Smooth muscle cell of the brain vasculature (primary cell): ENCODE measurements at places on chromosomes 3 and 15.

GRCh38 chr3:143311096-143311495 lies 191.5 kb downstream of the CHST2 start:
- DNase-seq = no peak

DNA sequence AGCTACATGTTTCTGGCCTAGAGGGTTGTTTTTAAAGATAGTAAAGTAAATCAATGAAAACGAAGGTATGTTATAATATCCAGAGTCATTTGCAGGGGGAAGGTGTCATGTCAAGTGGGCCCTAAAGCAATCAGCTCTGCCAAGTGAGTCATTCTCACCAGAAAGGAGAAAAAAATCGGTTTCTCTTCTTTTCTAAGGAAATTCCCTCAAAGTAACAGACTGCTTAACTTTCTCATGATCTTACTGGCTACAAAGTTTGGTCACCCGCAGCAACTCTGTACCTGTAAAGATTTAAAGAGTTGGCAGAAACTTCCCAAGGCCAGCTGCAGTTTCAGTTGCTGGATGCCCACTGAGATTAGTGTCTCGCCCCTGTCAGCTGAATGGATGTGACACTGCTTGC lies 5.5 kb upstream of the FSIP1 start:
- no peak for DNase-seq

DNA sequence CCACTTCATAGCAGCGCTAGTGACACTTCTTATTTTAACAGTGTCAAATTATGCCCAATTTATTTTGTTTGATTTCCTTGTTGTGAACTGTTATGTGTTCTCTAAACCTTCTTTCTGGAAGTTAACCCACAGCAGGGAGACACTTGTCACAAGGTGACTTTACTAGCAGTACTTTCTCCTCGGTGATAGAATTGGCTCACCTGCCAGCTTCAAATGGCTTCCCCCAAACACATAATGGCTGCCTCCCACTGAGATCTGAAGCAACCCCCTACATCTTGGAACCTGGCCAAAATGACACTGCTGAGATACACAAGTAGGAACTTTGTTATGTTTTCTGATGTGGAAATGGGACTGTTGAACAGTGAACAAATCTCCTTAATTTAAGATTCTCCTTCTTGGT lies 238.8 kb upstream of the DPH6 start:
- DNase-seq = peak; percentile 13

GRCh38 chr15:96360581-96361308 lies 30.2 kb downstream of the NR2F2 start:
- DNase-seq = no peak

- no peak for DNase-seq
Observed at GRCh38 chr3:194272861-194273742, 78.0 kb downstream of the CPN2 start.

DNA sequence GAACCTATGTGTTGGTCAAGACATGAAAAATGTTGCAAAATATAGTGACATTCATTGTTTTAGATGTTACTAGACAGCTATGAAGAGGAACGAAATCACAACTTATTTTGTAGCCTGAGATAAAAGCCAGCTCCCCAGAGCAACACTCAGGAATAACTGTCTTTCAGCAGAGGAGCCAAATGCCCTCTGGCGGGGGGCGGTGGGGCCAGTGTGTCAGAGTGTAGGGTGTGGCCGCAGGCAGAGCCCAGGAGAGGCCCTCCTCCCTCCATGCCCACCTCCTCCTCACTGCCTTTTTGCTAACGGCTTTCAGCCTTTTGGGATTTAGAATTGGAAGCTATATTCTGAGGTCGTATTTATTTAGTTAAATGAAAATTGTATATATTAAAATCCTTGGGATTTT lies 16.9 kb downstream of the APOD start:
- no peak for DNase-seq

DNA sequence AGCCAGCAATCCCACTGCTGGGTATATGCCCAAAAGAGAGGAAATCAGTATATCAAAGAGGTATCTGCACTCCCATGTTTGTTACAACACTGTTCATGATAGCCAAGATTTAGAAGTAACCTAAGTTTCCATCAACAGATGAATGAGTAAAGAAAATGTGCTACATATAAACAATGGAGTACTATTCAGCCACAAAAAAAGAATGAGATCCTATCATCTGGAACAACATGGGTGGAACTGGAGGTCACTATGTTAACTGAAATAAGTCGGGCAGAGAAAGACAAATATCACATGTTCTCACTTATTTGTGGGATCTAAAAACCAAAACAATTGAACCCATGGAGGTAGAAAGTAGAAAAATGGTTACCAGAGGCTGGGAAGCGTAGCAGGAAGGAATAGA lies 108.2 kb downstream of the TBC1D5 start:
- DNase-seq = no peak

GRCh38 chr3:194858382-194858781 lies 172.7 kb downstream of the FAM43A start:
- no peak for DNase-seq

GRCh38 chr3:190558316-190558715 lies 44.4 kb downstream of the IL1RAP start:
- no peak for DNase-seq

DNA sequence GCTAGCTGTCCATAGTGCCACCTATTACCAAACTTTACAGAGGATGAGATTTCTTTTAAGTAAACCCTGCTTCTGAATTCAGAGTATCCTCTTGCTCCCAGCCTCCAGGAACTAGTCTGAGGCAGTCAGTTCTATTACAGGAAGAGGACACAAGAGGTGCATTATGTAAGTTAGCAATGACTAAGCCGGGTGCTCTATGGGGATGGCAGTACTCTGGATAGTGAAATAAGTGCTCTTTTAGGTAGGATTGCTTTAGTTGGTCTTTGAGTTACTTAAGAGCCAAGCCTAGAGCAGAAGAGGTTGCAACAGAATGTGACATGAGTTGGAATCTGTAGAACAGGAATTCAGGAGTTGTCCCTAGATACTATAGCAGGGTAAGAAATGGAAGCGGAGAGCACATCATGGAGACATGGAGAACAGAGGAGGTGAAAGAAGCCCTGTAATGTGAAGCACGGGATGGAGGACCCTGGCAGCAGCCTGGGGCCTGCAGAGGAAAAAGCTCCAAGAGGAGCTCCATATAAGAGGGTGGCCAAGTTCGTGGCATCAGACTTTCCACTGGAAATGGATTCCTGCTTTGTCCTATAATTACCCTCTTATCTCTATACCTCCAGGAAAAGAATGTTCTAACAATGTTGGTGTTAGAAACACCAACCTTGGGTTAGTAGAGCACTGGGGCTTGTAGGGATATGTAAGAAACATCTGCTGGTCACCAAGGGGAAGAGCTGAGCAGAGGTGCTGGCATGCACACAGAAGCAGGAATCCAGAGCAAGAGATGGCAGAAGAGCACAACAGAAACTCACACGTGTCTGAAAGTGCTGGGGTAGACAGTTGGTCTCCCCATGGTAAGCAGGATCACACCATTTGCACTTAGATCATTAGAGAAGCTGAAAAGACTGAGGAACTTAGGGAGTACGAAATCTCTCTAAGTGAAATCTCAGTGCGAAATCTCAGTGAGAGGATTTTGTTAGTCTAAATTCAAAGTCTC lies 851.1 kb downstream of the FHIT start:
- no peak for DNase-seq

DNA sequence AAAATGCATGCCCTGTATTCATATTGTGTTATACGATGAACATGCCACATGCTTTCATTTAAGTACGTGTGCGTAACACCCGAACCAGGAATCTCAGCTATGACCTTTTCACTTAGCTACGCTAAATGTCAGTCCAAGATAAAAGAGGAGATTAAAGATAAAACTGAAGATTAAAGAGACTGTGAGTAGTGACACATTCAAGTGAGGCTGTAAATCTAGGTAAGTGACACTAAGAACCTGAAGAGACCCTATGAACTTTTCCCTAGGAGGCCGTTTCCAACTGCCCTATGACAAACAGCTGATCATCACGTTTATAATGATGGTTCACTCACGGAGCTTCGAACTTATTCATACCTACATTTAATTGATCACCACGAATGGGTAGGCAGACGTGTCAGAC lies 32.2 kb downstream of the TFRC start:
- DNase-seq = no peak

DNA sequence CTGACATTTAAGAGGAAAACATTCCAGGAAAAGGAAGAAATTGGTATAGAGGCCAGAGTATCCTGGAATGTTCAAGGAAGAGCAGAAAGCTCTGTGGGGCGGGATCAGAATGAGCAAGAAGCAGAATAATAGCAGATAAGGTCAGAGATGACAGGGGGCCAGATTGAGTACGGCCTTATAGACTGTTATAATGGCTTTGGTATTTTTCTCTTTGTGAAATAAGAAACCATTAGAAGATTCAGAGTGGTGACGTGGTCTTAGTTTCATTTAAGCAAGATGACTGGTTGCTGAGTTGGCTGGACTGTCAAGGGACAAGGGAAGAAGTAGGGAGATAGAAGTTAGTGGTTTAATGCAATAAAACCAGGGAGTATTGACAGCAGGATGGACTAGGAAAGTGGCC lies 218.3 kb upstream of the SOX2 start:
- no peak for DNase-seq

DNA sequence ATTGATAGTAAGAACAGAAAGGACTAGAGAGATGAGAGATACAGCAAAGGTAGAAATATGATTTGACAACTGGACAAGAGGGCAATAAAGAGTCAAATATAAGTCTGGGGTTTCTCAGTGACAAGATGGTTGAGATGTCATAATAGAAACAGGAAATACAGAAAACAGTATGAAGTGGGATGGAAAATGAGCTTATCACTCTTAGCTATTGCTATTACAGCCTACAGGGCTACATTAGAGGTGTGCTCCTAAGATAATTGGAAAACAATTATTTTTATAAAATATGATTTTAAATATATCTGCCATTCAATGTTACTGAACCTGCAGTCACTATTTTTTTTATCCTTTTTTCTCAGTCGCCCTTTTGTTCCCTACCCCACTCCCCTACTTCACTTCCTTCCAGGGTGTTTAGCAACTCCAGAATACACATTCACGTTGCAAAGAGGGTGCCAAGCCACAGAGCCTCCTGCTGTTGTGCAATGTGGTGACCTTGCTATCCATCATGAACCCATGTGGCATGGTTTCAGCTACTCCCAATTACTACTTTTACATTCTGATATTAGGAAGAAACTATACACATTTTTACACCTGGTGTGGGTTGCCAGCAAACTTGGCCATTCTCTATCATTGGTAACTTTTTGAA lies 6.0 kb downstream of the NRG4 start:
- DNase-seq = no peak

- DNase-seq = no peak
Observed at GRCh38 chr15:48469271-48469670, 138.0 kb downstream of the DUT start.

- no peak for DNase-seq
Observed at GRCh38 chr3:37310666-37311050, 136.3 kb upstream of the LRRFIP2 start.

- no peak for DNase-seq
Observed at GRCh38 chr3:38469852-38470251, 16.2 kb downstream of the ACVR2B start.

GRCh38 chr3:69343875-69344274 lies 42.0 kb downstream of the FRMD4B start:
- DNase-seq = no peak

GRCh38 chr3:190053919-190054672 lies 66.6 kb downstream of the P3H2 start:
- DNase-seq = no peak

GRCh38 chr3:124063197-124063909 lies 71.4 kb upstream of the ROPN1 start:
- DNase-seq = no peak

- no peak for DNase-seq
Observed at GRCh38 chr3:166510382-166510781, 673.2 kb upstream of the BCHE start.

DNA sequence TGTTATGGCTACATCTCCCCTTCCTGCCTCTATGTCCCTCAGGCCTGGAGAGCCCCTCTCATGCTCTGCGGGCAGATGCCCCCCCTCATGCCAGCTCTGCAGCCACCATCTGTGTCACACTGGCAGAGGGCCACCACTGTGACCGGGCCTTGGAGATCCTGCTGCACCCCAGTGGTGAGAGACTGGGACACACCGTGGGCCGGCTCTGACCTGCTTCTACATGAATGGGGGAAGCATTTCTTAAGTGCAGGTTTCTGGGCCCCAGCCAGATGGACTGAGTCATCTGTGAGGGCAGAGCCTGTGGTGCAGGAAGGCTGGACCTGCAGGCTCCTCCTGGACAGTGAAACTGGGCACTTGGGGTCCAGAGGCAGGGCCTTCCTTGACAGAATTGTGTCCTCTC lies 4.8 kb downstream of the VWA5B2 start:
- no peak for DNase-seq

- DNase-seq = no peak
Observed at GRCh38 chr3:186004209-186004608, 66.4 kb upstream of the TRA2B start.

GRCh38 chr3:113536627-113537101 lies 4.3 kb downstream of the SIDT1 start:
- no peak for DNase-seq

- DNase-seq = no peak
Observed at GRCh38 chr3:53773611-53774368, 72.4 kb downstream of the CHDH start.

GRCh38 chr3:149462581-149463011 lies 11.9 kb upstream of the TM4SF4 start:
- no peak for DNase-seq

DNA sequence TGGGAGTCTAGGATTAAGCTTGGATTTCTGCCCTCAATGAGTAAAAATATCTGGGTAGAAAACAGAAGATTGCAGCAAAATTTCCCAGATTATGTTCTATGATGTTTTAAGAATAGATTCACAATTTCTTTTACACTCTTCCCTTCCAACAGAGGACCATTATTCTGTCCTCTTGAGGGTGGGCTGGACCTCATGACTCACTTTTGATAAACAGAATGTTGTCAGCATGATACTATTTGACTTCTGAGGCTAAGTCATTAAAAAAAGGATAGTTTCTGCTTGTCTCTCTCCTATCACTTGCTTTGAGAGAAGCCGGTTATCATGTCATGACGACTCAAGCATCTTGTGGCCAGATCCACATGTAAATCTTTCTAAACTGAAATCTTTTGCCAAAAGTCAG lies 396.2 kb upstream of the CDIN1 start:
- DNase-seq = no peak

DNA sequence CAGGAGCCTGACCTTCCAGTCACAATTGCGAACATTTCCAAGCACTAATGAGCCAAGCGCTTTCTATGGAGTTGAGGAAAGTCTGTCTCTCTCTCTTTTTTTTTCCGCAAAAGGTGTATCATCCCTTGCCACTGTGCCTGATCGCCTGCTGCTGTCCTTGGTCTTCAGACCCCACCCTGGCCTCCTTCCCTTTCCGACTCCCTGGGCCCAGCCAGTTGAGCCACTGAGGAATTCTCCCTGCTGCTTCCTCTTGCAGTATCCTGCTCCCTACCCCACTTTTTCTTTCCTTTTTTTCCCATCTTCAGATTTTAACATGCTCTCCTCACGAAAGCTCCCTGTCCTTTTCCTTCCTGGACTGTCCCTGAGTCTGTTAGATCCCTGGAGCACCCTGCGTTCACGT lies 396.5 kb upstream of the C2CD4B start:
- no peak for DNase-seq

- DNase-seq = no peak
Observed at GRCh38 chr15:98878172-98878571, 129.4 kb downstream of the PGPEP1L start.

GRCh38 chr3:94036909-94037507 lies 8.6 kb upstream of the STX19 start:
- no peak for DNase-seq
